ENCODE measurements at places on chromosomes 2 and 18. TPM values are rescaled to one million over a fixed set of nuclear protein-coding genes. Genes with fewer than 3 reads are reported as not detected.

L3MBTL4 gene
- total RNA-seq, result 45.7 TPM

- no peaks in the 10 kb centered on the region for H3K36me3 ChIP-seq
- no peak overlapping the region for H3K4me3 ChIP-seq
- H3K4me1 ChIP-seq, result no peaks in the 10 kb centered on the region
- no peaks in the 10 kb centered on the region for H3K27me3 ChIP-seq
- no peak for DNase-seq
Observed at GRCh38 chr2:98448441-98449145, 3.9 kb downstream of the INPP4A start.

- no peak overlapping the region for H3K27ac ChIP-seq
- no peaks in the 10 kb centered on the region for H3K4me1 ChIP-seq
- no peak for DNase-seq
- H3K36me3 ChIP-seq, result no peaks in the 10 kb centered on the region
Observed at GRCh38 chr2:235378944-235379343, 114.9 kb upstream of the AGAP1 start.

IMPACT gene
- total RNA-seq, result 6.1 TPM

METTL4 gene
- total RNA-seq, result 15.5 TPM
